ENCODE measurements at places on chromosomes 7 and 10.

DNA sequence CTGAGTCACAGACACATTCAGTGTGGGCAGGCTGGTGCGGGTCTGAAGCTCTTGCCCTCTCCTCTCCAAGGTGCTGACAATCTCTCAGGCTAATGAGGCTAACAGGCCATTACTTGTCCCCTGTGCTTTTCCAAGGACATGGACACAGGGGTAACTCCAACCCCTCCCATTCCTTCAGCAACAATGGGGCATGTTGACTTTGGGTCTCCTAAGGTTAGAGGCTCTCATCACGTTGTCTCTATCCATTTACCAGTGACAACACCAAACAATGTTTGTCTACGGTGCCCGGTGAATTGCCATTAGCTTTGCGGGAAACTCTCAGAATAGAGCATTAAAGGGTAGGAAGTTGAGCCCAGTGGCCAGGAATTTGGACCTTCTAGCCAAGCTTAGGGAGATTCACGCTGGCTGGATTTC, 101.6 kb upstream of the TNS3 start:
- DNase-seq: no peak

GRCh38 chr7:25777969-25778708, 373.9 kb upstream of the NFE2L3 start:
- DNase-seq: no peak

DNA sequence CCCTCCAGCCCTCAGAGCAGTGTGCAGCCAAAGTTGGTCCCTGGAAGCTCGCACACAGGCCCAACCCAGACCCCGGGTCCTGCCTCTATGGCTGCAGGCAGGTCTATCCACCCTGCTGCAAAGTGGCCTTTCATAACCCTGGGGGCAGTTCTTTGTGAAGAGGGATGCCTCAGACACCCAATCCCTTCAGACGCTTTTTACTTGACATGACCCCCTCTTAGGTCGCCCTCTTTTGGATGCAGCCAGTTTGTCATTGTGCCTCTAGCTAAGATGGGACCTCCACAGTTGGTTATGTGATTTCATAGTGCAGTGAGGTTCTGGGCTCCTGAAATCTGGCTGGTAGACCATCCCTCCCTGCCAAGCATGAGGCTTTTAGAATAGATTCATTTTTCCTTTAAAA, 27.3 kb downstream of the SMKR1 start:
- DNase-seq: no peak

DNA sequence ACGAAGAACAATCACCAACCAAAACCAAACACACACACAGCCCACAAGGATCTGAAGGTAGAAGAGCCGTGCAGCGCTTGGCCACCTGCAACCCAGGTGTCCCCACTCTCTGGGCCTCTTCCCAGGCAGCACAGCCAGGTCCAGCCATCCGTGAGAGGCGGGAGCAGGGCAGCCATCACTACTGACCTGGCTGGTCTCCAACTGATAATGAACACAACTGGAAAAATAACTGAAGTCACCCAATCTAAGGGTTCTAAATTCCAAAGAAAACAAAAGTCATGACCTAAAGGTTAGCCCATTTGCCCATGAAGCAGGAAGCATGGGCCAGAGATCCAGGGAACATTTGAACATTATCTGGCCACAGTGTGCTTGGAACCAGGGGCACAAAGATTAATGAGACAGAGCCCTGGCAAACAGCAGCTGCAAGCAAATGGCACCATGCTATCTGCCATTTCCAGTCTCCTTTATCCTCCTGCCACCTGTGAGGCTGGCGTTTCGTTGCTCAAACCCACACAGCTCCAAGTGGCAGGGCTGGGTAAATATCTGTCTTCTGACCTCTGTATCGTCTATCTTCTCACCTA, 207.9 kb downstream of the TNS3 start:
- DNase-seq: no peak

GRCh38 chr10:74035303-74035702, 37.4 kb downstream of the VCL start:
- no peak for DNase-seq

DNA sequence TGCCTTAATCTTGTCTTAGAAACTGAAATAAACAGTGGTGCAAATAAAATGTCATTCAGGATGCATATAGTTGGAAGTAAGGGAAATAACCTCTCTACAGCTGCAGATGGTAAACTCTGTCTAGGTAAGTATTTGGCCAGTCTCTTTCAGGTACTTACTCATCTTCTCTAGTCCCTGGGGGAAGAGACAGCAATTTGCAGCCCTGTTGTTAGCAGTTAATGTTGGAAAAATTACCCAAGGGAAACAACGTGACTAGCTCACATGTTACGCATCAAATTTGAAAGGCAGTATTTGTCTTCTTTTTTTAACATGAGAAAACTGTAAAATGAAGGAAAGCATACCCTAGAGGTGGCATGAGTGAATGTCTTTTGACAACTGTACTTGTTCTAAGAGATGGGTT, 3.2 kb upstream of the HUS1 start:
- no peak for DNase-seq

DNA sequence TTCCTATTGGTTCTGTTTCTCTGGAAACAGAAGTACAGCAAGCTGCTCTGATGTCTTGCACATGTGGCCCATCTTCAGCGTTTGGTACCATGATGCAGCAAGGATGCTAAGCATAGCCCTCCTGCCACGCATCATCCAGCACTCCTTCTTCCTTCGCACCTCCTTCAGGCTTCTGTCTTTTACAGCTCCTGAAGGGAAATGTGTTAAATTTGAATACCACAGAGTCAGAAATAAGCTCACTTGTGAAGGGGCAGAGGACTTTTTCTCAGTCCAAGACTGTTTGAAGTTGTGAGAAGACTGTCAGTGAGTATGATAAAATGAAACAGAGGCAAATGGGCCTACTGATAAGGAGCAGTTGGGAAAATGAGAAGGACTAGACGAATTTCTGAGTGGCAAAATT, 20.7 kb downstream of the TSPAN13 start:
- no peak for DNase-seq

GRCh38 chr10:64463406-64463805, 942.2 kb downstream of the REEP3 start:
- no peak for DNase-seq

GRCh38 chr7:9983048-9983447, 990.6 kb upstream of the PHF14 start:
- DNase-seq: no peak

- no peak for DNase-seq
These were observed 427.1 kb upstream of the ZMIZ1 start for GRCh38 chr10:78641693-78642092.

- no peak for DNase-seq
These were observed 72.6 kb upstream of the NFKB2 start for GRCh38 chr10:102322914-102323313.

GRCh38 chr7:71521506-71521905, 389.6 kb downstream of the GALNT17 start:
- DNase-seq: no peak

- no peak for DNase-seq
These were observed 468.6 kb downstream of the PHTF2 start for GRCh38 chr7:78267141-78267540.

DNA sequence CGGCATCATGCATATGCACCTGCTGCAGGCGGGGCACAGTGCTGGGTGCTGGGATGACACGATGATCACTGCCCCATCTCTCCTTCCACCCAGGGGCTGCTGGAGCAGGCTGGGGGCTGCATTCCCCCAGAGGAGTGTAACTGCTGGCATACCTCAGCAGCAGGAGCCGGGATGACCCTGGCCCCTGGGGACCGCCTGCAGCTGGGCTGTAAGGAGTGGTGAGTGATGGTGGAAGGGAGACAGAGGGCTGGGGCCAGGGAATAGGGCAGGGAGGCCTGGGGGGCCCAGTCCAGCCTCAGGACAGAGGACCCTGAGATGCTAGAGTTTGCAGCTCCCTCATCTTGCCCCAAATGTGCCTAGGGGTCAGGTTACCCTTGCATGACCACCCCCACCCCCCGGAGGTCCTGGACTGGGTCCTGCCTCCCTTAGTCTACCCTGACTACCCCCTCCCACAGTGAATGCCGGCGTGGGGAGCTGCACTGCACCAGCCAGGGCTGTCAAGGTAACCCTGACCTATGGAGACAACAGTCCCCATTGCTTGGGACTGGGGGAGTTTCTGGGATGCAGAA, 14.5 kb upstream of the ZNF862 start:
- no peak for DNase-seq

GRCh38 chr7:116592041-116592355, 67.2 kb downstream of the CAV1 start:
- no peak for DNase-seq

DNA sequence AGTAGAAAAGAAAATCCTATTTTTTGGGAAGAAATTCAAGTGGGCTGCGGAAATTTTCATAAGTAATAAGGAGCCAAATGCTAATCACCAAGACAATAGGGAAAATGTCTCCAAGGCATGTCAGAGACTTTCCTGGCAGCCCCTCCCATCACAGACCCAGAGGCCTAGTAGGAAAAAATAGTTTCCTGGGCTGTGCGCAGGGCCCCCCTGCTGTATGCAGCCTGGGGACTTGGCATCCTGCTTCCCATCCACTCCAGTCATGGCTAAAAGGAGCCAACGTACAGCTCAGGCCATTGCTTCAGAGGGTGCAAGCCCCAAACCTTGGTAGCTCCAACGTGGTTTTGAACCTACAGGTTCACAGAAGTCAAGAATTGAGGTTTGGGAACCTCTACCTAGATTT, 12.8 kb upstream of the POT1 start:
- DNase-seq: no peak

GRCh38 chr10:71648254-71648932, 71.2 kb downstream of the C10orf105 start:
- no peak for DNase-seq

- no peak for DNase-seq
These were observed 2.8 kb upstream of the TMEM229A start for GRCh38 chr7:124035706-124036105.

DNA sequence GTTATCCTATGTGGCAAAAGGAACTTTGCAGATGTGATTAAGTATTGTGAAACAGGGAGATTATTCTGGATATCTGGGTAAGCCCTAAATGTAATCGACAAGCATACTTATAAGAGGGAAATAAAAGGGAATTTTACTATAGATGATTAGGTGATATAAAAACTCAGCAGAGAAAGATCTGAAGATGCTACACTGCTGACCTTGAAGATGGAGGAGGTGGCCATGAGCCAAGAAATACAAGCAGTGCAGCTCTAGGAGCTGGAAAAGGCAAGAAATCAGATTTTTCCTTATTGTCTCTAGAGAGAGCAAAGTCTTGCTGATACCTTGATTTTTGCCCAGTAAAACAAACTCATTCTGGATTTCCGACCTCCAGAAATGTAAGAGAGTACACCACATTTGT, 67.7 kb downstream of the BRAF start:
- DNase-seq: no peak

DNA sequence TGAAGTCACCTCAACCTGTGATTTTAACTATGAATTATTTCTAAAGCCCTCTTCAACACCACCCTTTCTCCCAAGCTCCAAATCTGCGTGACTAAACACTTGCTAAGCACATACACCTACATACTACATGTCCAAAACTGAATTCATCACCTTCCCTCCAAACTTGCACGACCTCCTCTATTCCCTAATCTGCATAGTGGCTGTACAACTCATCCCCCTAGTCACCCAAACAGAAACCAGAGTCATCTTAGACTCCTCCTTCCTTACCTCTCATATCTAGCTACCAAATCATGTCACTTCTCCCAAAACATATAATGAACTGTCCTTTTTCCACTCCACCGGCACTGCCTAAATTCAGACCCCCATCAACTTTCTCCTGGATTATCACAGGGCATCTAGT, 16.2 kb downstream of the ARHGAP21 start:
- DNase-seq: no peak

GRCh38 chr7:76512941-76513816, 2.8 kb downstream of the UPK3B start:
- no peak for DNase-seq

All from keratinocyte (primary cell).